ENCODE measurements at places on chromosomes 6 and 20.

DNA sequence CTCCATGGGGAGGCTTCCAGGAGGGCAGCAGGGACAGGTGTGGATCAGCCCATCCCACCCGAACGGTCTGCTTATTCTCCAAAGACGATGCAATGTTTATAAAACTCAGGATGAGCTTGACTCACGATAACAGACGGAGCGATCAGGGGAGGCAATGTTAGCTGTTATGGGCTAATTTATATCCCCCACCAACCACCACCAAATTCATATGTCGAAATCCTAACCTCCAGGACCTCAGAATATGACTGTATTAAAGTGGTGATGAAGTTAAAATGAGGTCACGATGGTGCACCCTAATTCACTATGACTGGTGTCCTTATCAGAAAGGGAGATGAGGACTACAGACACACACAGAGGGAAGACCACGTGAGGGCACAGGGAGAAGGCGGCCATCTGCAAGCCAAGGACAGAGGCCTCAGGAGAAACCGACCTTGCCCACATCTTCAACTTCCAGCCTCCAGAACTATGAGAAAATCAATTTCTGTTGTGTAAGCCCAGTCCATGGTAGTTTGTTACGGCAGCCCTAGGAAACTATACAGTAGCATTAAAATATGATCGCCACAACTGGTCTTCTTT lies 7.0 kb downstream of the ADTRP start:
- DNase-seq, result no peak

GRCh38 chr20:16898433-16898832 lies 150.3 kb downstream of the OTOR start:
- DNase-seq, result no peak

- peak; percentile 32 for DNase-seq
Measured at GRCh38 chr6:83708546-83708969, 343 bp downstream of the SNAP91 start.

DNA sequence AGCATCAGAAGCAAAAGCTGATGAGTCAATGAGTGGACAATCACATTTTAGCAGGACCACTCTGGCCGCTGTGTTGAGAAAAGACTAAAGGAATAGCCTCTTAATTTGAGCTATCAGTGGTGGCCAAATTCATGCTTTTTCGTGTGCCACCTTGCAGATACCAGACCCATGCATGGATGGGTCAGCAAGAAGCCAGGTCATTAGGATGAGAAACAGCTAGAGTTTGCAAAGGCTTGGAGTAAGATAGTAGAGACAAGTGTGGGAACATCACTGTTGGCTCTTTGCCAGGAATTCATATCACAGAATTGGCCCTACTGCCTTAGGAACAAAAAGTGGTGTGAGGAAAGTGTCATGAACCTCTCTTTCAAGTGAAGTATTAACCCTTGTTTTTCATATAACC lies 25.5 kb downstream of the MRAP2 start:
- no peak for DNase-seq

- no peak for DNase-seq
Measured at GRCh38 chr6:140029551-140029950, 655.1 kb upstream of the CITED2 start.

- no peak for DNase-seq
Measured at GRCh38 chr20:59334651-59335300, 34.4 kb downstream of the EDN3 start.

DNA sequence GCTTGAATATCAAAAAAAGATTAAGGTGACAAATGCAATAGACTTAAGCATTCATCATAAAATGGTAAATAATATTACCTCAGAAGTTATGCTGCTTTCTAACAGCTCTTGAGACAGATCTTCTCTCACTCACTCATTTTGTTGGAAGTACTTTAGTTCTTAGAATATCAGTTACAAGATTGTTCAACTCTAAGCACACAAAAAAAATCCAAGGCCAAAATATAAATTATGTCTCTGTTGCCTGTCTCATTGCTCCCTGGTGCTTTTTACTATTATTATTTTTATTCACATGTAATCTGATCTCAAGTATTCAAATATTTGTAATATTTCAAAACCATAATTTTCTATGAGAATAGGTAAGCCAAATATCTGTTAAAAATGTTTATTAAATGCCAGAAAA lies 259.4 kb upstream of the HSF2 start:
- no peak for DNase-seq

DNA sequence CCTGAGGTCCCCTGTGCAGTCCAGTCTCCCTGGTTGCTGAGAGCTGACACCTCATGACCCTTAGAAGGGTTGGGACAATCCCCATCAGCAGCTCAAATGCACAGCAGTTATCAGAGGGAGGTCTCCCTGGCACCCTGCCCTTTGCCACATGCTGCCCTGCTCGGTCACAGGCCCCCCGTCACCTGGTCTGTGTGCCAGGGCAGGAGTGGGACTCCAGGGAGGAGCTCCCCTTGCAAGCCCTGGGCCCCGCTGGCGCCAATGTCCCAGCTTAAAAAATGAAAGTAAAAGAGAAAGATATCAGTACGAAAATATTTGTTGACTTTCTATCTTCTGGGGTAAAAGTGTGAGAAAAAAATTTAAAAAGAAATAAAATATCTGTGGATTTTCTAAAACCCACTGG lies 68.1 kb upstream of the SLC22A16 start:
- no peak for DNase-seq

GRCh38 chr20:42098418-42098817 lies 480.2 kb upstream of the CHD6 start:
- DNase-seq, result no peak

DNA sequence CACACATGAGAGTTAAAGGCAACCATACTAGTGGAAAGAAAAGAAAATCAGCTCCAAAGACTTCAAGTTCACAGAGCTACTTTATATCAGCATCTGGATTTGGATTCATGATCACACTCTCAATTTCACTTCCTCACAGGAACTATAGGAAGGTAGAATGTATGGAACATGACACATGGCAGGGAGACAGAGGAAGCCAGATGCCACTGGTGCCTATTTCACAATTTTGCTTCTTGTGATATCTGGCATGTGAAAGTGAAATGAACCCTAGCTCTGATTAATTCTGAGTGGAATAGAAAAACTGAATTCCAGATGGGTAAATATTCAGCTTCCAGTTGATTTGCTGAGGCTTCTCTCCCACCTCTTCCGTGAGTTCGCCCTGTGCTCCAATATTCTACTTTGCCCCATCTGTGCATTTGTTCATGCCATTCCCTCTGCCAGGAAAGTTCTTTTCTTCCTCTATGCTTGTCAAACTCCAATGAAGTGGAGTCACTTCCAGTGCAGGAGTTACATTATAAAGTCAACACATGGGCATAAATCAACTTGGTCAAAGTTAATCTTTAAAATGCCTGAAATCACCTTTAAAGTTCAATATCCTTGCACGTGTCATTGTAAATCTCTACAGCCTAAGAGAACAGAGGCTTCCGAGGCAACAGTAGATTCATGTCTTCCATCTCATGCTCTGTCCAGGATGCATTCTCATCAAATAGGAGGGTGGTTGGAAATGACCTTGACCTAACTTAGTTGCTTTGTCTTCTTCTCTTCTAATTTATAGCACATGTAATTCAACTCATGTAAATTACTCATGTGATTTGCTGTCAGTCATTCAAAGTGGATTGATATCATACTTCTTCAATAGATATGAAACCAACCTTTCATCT lies 275.3 kb downstream of the HIVEP2 start:
- no peak for DNase-seq

DNA sequence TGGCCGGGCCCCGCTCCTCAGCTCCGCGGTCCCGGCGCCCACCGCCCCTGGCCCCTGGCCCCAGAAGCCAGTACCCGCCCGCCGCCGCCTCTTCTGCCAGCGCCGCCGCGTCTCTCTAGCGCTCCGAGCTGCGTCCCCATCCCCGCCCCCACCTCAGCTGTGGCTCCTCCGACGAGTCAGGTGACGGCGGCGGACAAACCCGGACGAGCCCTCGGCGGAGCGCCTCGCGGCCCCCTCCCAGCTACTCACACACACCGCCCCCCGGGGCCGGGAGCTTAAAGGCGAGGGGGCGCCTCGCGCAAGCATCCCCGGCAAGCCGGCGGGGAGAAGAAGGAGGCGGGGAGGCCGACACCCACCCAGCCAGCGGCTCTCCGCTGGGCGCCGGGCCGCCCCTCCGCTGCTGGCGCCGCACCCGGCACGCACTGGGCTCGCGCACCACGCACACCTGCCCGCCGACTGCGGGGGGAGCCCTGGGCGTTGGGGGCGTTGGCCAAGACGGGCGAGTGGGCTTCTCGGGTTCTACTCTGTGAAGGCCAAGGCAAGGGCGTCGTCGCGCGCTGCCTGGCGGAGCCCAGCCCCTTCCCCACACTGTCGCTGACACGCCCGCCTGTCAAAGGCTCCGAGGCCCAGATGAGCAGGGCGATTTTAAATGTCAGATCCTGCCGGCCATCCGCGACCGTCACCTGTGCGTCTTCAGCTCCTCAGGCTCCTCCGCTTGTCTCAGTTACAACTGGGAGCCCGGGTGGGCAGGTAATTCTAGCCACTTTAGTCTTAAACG lies at the start of gene SNAP91:
TSS of gene SNAP91 (minus strand) at position 132 of the 778 bp plus-strand sequence. CDS start 1,174 bp downstream, outside the sequence.
- DNase-seq, result peak; percentile 53

GRCh38 chr6:97361286-97361685 lies 78.3 kb upstream of the MMS22L start:
- peak; percentile 53 for DNase-seq

DNA sequence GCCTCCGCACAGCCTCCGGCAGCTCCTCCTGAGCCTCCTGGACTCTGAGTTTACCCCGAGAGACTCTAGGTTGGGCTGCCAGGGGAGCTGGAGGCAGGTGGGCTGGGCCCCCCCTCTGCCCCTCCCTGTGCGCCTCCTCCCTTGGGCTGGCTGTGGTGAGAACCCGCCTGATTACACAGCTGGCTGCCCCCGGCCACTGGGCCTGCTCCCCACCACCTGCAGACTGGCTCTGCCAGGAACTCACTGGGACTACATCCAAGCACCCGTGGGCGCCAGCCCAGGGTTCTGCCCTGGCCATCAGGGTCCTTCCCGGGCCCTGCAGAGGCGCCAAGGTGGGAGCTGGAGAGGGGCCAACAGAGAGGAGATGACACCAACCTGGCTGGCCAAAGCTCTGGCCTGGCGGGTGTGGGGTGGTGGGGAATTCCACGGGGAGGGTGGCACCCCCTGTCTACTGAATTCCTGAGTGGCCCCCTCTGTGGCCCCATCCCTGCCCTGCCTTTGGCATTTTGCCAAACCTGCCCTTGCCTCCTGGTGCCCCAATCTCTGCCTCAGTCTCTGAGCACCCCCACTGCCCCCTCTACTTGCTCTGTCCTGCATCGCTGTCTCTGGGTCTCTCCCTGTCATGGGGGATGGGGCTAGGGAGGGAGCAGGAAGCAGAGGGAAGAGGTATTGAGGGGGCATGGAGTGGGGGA lies 21.9 kb upstream of the CDH22 start:
- DNase-seq, result no peak

- DNase-seq, result peak; percentile 11
Measured at GRCh38 chr6:158322724-158323560, 10.7 kb downstream of the TULP4 start.

GRCh38 chr6:169174516-169175359 lies 78.9 kb downstream of the THBS2 start:
- DNase-seq, result no peak

DNA sequence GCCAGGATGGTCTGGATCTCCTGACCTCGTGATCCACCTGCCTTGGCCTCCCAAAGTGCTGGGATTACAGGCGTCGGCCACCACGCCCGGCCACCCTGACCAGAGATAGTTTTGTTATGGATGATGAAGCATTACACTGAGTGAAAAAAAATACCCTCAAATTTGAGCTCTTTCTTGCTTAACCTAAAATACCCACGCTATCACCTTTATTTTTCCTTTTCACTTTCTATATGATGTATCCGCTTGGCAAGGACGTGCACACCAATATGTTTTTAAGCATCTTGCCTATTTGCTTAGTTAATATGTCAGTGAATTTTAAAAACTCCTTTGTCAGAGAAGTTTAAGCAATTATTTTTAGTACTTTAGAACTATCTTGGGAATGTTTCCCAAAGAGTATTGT lies 150.4 kb downstream of the INSM1 start:
- no peak for DNase-seq
